ENCODE measurements at places on chromosomes 1 and 21. TPM values are rescaled to one million over a fixed set of nuclear protein-coding genes. Genes with fewer than 3 reads are reported as not detected.

- peak overlapping the region; percentile 58 for H3K4me3 ChIP-seq
- peaks cover 12% of the 10 kb centered on the region for H3K4me1 ChIP-seq
- H3K27me3 ChIP-seq = peaks cover 24% of the 10 kb centered on the region
- no peaks in the 10 kb centered on the region for H3K36me3 ChIP-seq
- no peak overlapping the region for H3K27ac ChIP-seq
These were observed 1.5 kb downstream of the NBL1 start for GRCh38 chr1:19645411-19646251.

- H3K4me1 ChIP-seq = peaks cover 26% of the 10 kb centered on the region
- H3K4me3 ChIP-seq = no peak overlapping the region
- no peak overlapping the region for H3K27ac ChIP-seq
- DNase-seq = no peak
- H3K27me3 ChIP-seq = no peaks in the 10 kb centered on the region
- no peaks in the 10 kb centered on the region for H3K36me3 ChIP-seq
These were observed 127.9 kb downstream of the PLPP3 start for GRCh38 chr1:56451491-56451890.

GRCh38 chr1:39666772-39667171, 5.1 kb downstream of the NT5C1A start:
- H3K27me3 ChIP-seq = peaks cover 36% of the 10 kb centered on the region
- H3K27ac ChIP-seq = no peak overlapping the region
- no peak for DNase-seq
- H3K36me3 ChIP-seq = no peaks in the 10 kb centered on the region
- H3K4me3 ChIP-seq = no peak overlapping the region
- H3K4me1 ChIP-seq = no peaks in the 10 kb centered on the region

DNA sequence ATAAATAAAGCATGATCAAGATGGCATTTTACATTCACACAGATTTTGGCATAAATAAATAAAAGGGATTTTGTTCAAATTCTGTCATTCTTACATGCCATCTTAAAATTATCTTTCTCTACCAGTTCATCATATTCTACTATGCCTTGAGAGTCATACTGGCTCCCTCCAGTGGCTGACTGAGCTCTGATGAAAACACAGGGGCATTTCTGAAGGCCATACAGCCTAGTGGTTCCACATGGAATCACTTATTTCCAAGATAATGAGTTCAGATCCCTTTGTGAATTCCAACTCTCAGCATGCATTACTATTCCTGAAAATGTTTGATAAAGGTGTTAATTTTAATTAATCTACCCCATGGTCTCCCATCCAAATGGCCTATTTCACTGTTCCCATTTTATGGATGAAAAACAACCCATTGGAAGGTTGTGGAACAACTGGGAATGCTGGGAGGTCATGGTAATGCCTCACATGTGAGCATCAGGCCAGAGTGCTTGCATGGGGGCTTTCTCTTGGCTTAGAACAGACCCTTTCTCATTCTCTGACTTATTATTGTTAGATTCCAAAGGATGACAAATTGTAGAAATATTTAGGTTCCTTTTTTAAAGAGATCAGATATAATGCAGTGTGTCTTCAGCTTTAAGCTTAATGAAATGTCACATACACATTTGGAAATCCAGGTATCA, 622.4 kb upstream of the PKN2 start:
- no peaks in the 10 kb centered on the region for H3K27me3 ChIP-seq
- no peak overlapping the region for H3K27ac ChIP-seq
- H3K4me1 ChIP-seq = no peaks in the 10 kb centered on the region
- peak; percentile 21 for DNase-seq

GRCh38 chr1:1308756-1309250, 406 bp downstream of the PUSL1 start:
- H3K4me1 ChIP-seq = peaks cover 40% of the 10 kb centered on the region
- peak; percentile 78 for DNase-seq
- no peak overlapping the region for H3K27ac ChIP-seq
- no peaks in the 10 kb centered on the region for H3K27me3 ChIP-seq
- peaks cover 23% of the 10 kb centered on the region for H3K36me3 ChIP-seq

- no peak for DNase-seq
- no peak overlapping the region for H3K4me3 ChIP-seq
- H3K27ac ChIP-seq = no peak overlapping the region
- no peaks in the 10 kb centered on the region for H3K27me3 ChIP-seq
- H3K36me3 ChIP-seq = no peaks in the 10 kb centered on the region
These were observed 169.7 kb upstream of the UBE2U start for GRCh38 chr1:64033667-64034220.

- DNase-seq = peak; percentile 62
- H3K27me3 ChIP-seq = no peaks in the 10 kb centered on the region
- H3K27ac ChIP-seq = peak overlapping the region; percentile 86
- H3K4me1 ChIP-seq = peaks cover 14% of the 10 kb centered on the region
- H3K4me3 ChIP-seq = no peak overlapping the region
These were observed 104.4 kb downstream of the PTPN14 start for GRCh38 chr1:214446772-214447556.

- H3K27ac ChIP-seq = no peak overlapping the region
- peaks cover 6% of the 10 kb centered on the region for H3K27me3 ChIP-seq
- DNase-seq = no peak
- H3K4me3 ChIP-seq = no peak overlapping the region
These were observed 6.5 kb upstream of the HTR6 start for GRCh38 chr1:19658186-19658585.

The SELL gene
- total RNA-seq = not detected

GRCh38 chr1:77413541-77414335, 131.9 kb downstream of the AK5 start:
- no peak for DNase-seq
- H3K4me3 ChIP-seq = no peak overlapping the region
- peaks cover 4% of the 10 kb centered on the region for H3K4me1 ChIP-seq
- H3K36me3 ChIP-seq = no peaks in the 10 kb centered on the region
- H3K27me3 ChIP-seq = no peaks in the 10 kb centered on the region

DNA sequence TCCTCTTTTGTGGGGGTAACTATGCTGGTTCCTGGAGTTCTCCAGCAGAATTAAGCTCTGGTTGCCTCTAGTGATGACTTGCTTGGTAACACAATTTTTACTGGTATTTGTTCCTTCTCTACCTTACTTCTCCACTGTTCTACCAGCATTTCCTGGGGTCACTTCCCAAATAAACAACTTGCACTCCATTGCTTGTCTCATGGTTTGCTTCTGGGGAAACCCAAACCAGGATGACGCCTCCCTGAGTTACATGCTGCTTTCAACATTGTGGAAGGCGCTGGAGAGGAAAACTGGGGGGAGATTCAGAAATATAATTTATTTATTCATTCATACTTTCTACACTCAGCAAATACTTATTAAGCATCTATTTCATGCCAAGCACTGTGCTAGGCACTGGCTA, 55.3 kb upstream of the AK4 start:
- no peak for DNase-seq
- H3K4me1 ChIP-seq = no peaks in the 10 kb centered on the region
- H3K27ac ChIP-seq = no peak overlapping the region
- H3K27me3 ChIP-seq = no peaks in the 10 kb centered on the region
- no peaks in the 10 kb centered on the region for H3K36me3 ChIP-seq
- no peak overlapping the region for H3K4me3 ChIP-seq

DNA sequence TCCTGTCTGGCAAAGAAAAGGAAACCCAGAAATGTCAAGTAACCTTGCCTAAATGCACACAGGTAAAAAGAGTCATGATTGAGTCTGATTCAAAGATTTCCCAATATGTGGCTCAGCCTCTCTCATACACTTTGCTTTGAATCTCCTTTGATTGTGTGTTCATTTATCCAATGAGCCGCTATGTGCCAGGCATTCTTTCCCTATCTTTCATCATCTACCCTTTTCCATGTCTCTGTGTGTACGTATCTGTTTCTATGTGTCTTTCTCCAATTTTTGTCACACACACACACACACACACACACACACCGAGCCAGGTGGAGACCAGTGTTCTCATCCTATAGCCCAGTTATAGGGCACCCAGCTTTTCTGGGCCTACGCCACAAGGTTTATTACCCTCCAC, 35.7 kb upstream of the BCL9 start:
- no peaks in the 10 kb centered on the region for H3K27me3 ChIP-seq
- peaks cover 7% of the 10 kb centered on the region for H3K4me1 ChIP-seq
- no peak overlapping the region for H3K4me3 ChIP-seq
- H3K27ac ChIP-seq = no peak overlapping the region
- no peak for DNase-seq

The TDRD5 gene
- total RNA-seq = 1.3 TPM

- H3K27me3 ChIP-seq = no peaks in the 10 kb centered on the region
- H3K36me3 ChIP-seq = no peaks in the 10 kb centered on the region
- DNase-seq = no peak
- H3K4me1 ChIP-seq = no peaks in the 10 kb centered on the region
- no peak overlapping the region for H3K4me3 ChIP-seq
These were observed 656.4 kb downstream of the LTN1 start for GRCh38 chr21:28336314-28336713.

- H3K27ac ChIP-seq = no peak overlapping the region
- H3K4me1 ChIP-seq = peaks cover 3% of the 10 kb centered on the region
- H3K27me3 ChIP-seq = no peaks in the 10 kb centered on the region
- H3K36me3 ChIP-seq = no peaks in the 10 kb centered on the region
- H3K4me3 ChIP-seq = no peak overlapping the region
- no peak for DNase-seq
These were observed 25.7 kb downstream of the SPOCD1 start for GRCh38 chr1:31790140-31790539.

The GLMP gene
- 47.6 TPM for total RNA-seq

- H3K36me3 ChIP-seq = no peaks in the 10 kb centered on the region
- no peaks in the 10 kb centered on the region for H3K4me1 ChIP-seq
- 0 out of 2 replicates have a peak, but pooled peaks cover 3% of the 10 kb centered on the region for H3K27me3 ChIP-seq
These were observed 424 bp upstream of the NECAP2 start for GRCh38 chr1:16440131-16440469.

The AADACL3 gene
- total RNA-seq = 2.3 TPM

- H3K36me3 ChIP-seq = peaks cover 39% of the 10 kb centered on the region
- H3K27me3 ChIP-seq = no peaks in the 10 kb centered on the region
- DNase-seq = no peak
- H3K27ac ChIP-seq = no peak overlapping the region
These were observed 33.0 kb downstream of the ZNF496 start for GRCh38 chr1:247298701-247299100.

DNA sequence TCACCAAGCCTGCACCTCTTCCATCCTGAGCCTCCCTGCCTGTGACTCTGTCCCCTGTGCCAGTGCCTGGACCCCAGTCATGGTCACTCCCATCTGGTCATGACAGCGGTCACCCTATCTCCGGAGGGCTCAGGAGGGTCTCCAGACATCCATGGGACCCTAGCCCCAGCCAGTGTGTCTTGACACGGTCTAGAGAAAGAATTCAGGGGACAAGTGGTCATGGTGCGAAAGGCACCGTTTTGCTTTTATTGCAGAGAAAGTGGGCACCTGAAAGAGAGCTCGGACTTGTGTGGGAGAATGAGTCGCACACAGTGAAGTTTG, 4.7 kb upstream of the RIPK4 start:
- H3K27me3 ChIP-seq = peaks cover 53% of the 10 kb centered on the region
- no peaks in the 10 kb centered on the region for H3K36me3 ChIP-seq
- H3K4me3 ChIP-seq = no peak overlapping the region
- peaks cover 14% of the 10 kb centered on the region for H3K4me1 ChIP-seq

GRCh38 chr1:202159534-202160371, 649 bp downstream of the PTPN7 start:
- no peaks in the 10 kb centered on the region for H3K36me3 ChIP-seq
- H3K27me3 ChIP-seq = no peaks in the 10 kb centered on the region
- DNase-seq = no peak

The SYDE2 gene
- total RNA-seq = 14.6 TPM

GRCh38 chr1:40945491-40945973, 34.0 kb upstream of the CTPS1 start:
- no peak for DNase-seq
- H3K27me3 ChIP-seq = no peaks in the 10 kb centered on the region
- no peak overlapping the region for H3K4me3 ChIP-seq
- H3K4me1 ChIP-seq = no peaks in the 10 kb centered on the region
- H3K36me3 ChIP-seq = no peaks in the 10 kb centered on the region
